HL-60 (cell line): ENCODE measurements at places on chromosomes 1 and 21.
A peak's percentile ranks its signal among the peaks of the same experiment; 100 is the strongest.

DNA sequence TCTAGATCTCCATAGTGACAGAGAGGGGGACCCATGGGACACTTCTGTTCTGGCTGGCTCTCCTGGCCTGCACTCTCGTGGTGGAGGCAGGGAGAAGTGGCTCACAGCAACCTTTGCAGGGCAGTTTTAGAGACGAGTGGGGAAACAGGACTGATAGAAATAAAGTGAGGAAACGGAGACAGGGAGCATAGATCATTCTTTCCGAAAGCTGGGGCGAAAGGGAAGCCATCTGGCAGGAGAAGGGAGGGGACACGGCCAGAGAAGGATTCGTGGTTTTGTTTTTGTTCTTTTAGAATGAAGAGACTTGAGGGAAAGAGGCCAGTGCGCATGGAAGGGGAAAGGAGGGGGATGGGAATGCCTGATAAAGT lies 3.5 kb downstream of the TIE1 start:
- DNase-seq = no peak

- DNase-seq = no peak
These were observed 142.8 kb downstream of the ATG4C start for GRCh38 chr1:62926681-62927252.

GRCh38 chr1:10074852-10075730 lies 42.3 kb downstream of the UBE4B start:
- DNase-seq = no peak

- DNase-seq = no peak
These were observed 27.5 kb downstream of the DLGAP3 start for GRCh38 chr1:34901919-34902318.

DNA sequence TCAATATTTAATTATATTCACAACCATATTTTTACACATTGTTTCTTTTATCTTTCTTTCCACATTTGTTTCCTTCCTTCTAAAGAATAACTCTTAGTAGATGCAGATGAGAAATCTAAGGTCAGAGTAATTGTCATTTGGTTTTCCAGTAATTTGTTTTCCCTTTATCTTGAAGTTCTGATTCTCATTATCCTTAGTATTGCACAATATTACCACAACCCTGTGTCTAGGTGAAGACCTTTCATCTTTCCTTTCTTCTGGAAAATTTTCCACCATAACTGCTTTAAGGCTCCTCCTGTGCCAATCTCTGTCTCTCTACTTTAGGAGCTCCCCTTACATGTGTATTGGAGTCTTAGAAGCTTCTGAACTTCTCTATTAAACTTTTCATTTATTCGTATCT lies 209.0 kb downstream of the DPYD start:
- no peak for DNase-seq

DNA sequence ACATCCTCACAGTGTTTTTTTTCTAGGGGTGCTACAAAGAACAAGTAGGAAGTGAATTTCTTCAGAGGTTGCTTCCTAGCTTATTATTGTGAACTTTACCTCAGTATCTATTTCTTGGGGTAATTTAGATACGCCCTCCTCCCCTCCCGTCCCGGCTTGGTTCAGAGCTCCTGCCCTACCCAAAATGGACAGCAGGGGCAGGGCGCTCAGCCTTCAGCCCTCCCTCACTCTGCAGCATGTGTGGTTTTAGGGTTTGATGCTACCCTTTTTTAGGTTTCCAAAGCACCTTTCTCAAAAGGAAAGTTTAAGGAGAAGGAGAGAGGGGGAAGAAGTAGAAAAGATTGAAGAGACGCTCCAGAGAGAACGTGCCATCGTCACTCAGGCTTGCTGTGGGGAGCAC lies 16.9 kb upstream of the POGK start:
- no peak for DNase-seq

GRCh38 chr1:8875216-8875861 lies 3.1 kb downstream of the ENO1 start:
- no peak for DNase-seq

GRCh38 chr1:50416553-50417453 lies 6.4 kb downstream of the DMRTA2 start:
- no peak for DNase-seq

- no peak for DNase-seq
These were observed 3.7 kb downstream of the LYPLAL1 start for GRCh38 chr1:219177363-219177762.

DNA sequence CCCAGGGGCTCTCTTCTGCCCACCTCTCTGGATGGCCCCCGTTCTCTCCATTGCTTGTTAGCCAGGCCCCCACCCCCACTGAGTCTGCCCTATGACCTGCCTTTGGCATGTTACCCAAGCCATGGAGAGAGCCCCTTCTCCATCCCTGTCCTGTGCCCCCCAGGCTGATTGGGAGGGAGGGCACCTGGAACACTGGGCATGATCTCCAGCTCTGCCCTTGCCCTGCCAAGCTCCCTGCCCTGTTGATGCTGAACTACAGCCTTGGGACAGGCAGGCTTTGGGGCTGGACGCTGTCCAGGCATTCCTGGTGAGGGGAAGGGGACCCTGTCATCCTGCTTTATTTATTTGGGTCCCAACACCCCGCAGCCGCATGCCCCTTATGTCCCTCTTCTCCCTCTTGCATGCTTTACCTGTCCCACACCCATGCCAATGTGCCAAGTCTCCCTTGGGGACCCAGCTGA lies 10.7 kb downstream of the TRIM46 start:
- DNase-seq = no peak

- DNase-seq = no peak
These were observed 226.2 kb upstream of the IRF2BP2 start for GRCh38 chr1:234836045-234836681.

GRCh38 chr1:177165069-177165439 lies 542 bp upstream of the ASTN1 start:
- no peak for DNase-seq

GRCh38 chr1:113191579-113192076 lies 118.6 kb downstream of the LRIG2 start:
- DNase-seq = no peak

GRCh38 chr1:75482951-75483350 lies 128.0 kb downstream of the SLC44A5 start:
- no peak for DNase-seq

DNA sequence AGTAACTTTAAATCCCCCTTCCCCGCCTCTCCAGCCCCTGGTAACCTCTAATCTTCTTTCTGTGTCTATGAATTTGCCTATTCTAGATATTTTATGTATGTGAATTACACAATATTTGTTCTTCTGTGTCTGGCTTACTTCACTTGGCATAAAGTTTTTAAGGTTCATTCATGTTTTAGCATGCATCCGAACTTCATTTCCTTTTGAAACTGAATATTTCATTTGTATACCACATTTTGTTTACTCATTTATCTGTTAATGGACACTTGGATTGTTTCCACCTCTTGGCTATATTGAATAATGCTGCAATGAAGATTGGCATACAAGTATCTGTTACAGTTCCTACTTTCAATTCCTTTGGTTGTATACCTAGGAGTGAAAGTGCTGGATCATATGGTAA lies 205.3 kb downstream of the TM2D1 start:
- no peak for DNase-seq

GRCh38 chr1:85461216-85461918 lies 3.6 kb downstream of the DDAH1 start:
- DNase-seq = no peak

DNA sequence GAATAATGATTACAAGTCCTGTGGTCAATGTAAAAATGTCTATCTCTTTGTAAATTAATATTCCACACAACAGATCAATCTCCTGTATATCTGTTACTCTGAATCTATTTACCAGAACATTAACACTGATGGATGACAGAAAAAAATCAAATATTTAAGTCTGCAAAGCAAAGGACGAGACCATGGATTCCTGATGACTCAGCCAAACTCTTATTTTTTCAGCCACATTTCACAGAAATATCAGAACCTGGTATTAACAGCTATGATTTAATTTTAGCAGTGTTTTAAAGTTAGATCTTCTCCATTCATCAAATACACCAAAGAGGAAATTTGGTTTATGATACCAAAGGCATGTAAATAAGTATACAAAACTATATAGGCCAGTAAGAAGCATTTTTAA lies 46.1 kb downstream of the FAF1 start:
- no peak for DNase-seq

DNA sequence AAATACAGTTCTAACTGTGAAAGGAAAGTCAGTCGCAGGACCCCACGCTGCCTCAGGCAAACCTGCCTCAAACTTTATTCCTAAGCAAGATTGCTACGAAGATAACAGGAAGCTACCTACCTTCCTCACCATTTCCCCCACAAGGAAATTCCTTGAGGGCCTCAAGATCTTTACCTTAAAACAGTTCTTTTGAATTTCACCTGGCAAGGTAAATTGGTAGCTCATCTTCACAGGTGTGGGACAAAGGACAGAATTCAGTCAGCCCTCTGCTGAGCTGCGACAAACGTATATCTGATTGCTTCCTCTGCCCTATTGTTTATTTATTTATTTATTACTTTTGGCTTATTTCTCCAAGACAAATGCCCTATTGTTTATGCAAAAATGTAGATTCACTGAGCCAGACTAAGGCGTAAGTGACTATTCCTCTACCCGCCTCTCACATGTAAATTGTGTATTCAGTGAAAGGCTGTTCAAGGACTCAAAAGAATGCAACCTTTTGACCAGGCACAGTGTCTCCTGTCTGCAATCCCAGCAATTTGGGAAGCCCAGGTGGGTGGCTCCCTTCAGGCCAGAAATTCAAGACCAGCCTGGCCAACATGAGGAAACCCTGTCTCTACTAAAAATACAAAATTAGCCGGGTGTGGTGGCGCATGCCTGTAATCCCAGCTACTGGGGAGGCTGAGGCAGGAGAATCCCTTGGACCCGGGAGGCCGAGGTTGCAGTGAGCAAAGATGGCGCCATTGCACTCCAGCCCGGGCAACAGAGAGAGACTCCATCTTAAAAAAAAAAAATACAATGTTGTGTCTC lies 17.3 kb upstream of the PKNOX1 start:
- DNase-seq = no peak

DNA sequence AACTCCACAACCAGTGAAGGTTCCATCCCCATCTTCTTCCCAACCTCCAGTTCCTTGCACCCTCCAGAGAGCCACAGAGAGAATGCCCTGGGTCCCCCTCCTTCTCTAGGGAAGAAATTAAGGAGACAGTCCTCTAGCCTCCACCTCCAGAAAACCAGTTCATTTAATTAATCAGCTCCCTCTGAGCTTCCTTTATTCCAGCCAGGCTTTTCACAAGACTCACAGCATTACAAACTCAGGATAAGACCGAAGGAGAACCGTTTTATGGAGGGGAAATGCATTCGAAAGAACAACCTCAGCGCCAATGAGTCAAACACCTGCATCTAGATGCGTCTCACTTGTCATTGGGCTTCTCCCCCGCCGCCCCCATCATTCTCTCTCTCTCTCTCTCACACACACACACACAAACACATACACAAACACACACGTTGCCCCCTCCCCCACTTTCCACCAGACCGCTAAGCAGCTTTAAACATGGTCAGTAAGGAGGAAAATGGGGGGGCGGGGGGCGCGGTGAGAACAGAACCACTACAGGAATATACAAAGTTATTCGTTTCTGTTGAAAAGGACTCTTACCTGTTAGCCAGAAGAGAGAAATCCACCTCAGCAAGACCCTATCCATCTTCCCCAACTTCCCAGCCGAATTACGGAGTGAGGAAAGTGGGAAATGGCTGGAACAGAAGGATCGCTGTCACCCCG lies 544 bp downstream of the ILDR2 start:
- DNase-seq = no peak

- DNase-seq = peak; percentile 70
These were observed 838 bp upstream of the MAN1A2 start for GRCh38 chr1:117366177-117367045.

DNA sequence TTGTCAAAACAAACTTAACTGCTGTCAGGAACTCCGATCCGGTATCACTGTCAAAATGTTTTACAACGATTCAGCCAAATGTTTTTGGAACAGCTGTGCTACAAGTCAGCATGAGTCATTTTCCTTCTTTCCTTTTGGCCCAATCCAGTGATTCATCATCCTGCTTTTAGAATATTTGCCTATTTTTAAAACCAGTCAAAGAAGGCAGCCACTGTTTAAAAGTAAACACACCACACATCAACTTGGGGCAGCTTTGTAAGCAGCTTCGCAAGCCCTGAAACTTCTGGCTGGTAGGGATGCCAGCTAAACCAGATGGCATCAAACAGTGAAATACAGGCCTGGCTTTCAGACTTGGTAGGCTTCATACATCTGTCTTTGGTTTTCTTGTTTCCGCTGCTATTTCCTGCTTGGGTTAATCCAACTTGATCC lies 14.9 kb downstream of the MAP3K7CL start:
- no peak for DNase-seq

- no peak for DNase-seq
These were observed 12.4 kb downstream of the OXCT2 start for GRCh38 chr1:39758556-39759435.

DNA sequence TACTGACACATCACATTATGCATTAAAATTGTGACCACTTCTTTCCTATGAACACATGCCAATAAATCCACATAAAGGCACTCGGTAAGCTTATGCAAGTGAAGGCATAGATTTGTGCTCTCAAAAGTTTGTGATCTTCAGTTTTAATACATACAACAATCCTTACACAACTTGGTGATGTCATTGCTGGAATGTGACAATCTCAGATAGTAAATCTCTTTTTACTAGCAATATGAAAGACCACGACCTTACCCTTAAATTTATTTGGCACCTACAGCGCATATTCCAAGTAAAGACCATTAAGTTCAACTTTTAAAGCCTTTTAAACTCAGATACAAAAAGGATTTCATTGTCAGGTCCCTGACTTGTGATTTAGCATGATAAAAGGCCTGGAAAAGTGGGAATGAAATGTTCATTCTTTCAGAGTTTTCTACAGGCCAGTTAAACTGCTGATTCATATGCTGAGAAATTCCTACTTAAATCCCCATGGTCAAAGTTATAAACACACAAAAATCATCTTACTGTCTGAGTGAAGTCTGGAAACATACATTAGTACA lies 157.4 kb downstream of the SIPA1L2 start:
- DNase-seq = no peak
